GM12878 (cell line): ENCODE measurements at places on chromosomes 7 and 10.

DNA sequence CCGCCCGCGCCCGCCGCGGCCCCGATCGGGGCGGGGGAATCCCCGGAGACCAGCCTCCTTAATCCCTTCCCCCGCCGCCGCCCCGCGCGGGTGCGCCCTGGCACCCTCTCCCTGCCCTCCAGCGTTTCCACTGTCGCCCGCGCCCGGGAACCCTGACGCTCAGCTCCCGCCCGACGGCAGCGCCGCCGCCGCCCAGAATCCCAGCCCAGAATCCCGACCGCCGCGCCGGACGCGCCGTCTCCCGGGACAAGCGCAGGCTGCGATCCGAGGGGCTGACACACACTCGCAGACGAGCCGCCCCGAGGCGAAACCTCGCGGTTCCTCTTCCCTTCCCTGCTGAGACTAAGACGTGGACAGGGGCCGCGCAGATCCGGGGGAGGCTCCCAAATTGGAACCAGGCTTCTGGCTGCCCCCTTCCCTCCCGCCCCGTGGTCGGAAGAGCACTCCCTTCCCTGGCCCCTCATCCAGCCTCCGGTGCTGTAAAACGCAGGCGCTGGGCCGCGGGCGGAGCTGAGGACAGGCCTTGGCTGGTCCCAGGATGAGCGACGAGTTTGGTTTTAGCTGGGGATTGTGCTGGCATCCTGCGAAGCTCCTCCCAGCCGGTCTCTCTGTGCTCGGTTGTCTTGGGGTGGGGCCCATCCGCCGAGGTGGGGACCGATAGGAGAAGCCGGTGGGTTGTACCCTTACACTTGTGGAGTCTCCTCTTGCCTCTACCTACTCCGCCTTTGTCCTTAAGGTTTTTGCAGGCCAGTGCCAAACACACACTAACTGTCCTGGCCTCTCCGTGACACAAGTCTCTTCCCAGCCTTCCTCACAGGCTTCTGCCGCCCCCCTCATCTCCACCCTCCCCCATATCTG lies 1.1 kb downstream of the MARVELD1 start:
- DNase-seq = no peak

- no peak for DNase-seq
Measured at GRCh38 chr7:125654076-125654475, 724.5 kb upstream of the POT1 start.

DNA sequence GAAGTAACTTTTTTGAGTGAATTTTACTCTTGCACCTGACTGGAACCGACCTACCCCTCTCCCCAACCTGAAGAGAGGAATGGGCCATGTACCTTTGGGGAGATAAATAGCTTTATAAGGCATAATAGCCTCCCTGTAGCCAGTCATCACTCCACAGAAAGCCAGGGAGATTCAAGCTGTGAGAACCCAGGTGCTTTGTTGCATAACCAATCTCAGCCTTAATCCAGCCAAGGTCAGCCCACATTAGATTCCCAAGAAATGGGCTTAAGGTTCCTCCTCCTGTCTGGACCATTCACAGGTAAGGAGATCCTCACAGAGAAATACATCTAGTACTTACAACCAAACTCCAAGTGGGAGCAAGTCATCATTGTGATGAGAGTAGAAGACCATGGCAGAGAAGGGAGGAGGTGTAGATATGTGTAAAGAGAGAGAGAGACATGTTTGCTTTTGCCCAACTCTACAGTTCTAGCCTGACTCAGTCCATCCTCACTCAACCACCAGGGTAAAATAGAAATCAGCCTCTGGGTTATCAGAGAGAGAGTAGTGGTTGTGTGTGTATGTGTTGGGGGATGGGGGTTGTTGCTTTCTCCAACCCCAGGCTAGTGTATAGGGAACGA lies 23.6 kb downstream of the SKIDA1 start:
- no peak for DNase-seq

DNA sequence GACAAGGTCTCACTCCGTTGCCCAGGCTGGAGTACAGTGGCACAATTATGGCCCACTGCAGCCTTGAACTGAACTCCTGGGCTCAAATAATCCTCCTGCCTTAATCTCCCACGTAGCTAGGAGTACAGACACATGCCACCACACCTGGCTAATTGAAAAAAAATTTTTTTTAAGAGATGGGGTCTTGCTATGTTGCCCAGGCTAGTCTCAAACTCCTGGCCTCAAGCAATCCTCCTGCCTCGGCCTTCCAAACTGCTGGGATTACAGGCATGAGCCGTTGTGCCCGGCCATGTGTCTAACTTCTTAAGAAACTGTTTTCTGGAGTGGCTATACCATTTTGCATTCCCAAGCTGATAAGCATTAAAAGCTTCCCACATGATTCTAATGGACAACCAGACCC lies 9.5 kb upstream of the EFCAB10 start:
- no peak for DNase-seq

GRCh38 chr7:134919240-134919641 lies 67.1 kb upstream of the AGBL3 start:
- DNase-seq = no peak

DNA sequence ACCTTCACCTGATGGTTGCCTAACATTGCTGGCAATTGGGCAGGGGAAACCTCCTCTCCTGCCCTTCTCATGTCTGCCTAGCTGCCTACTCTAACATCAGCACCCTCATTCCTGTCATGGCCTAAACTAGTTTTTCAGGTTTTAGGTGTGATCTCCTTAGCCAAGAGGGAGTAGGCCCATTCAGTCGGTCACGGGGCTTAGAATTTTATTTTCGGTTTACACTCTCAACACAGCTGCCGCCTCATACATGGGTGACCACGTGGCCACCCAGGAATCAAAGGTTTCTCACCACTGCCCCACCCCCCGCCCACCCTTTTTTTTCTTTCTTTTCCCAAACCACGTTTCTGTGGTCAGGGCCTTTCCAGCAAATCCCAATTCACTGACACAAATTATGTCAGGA lies 97.2 kb downstream of the RALA start:
- no peak for DNase-seq

DNA sequence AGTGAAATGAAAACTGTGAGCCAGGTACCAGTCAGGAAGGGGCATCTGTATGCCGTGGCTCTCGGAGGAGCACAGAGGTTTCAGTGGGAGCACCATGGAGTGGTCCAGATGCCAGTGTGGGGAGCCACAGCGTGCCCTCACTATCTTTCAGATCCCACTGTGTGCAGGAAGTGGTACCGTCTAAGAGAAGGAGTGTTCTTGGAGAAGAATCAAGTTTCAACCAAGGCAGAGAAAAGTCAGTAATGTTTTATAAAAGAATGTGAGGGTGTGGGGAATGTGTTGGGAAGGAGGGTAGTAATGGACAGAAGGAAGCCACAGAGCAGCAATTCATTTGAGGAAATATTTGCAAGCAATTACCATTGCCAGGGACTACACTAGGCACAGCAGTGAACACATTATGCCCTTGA lies 35.6 kb downstream of the PRKAR2B start:
- DNase-seq = no peak

- no peak for DNase-seq
Measured at GRCh38 chr7:29199776-29200175, 5.2 kb downstream of the CHN2 start.

DNA sequence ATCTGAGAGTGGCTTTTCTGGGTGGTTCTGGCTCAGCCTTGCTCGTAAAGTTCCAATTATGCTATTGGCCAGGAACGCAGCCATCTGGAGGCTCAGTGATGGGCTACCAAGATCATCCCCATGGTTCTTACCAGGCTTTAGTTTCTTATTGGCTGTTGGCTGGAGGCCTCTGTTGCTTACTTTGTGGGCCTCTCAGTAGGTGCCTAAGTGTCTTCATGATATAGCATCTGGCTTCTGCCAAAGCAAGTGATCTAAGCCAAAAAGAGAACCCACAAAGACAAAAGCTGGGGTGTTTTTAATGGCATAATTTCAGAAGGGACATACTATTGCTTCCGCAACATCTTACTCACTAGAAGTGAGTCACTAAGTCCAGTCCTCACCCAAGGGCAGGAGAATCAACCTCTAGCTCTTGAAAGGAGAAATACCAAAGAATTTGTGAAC lies 132.0 kb upstream of the MDFIC start:
- no peak for DNase-seq

GRCh38 chr10:15856328-15857015 lies 3.8 kb downstream of the MINDY3 start:
- DNase-seq = no peak
